Smooth muscle cell of bladder (primary cell): ENCODE measurements at places on chromosomes 5 and 9. TPM values are rescaled to one million over a fixed set of nuclear protein-coding genes. Genes with fewer than 3 reads are reported as not detected.

LHX3 gene
- total RNA-seq, result not detected in 2 replicates

PRR16 gene
- total RNA-seq, result 4.0 and 4.2 TPM in 2 replicates

NEUROG1 gene
- total RNA-seq, result not detected in 2 replicates

LVRN gene
- total RNA-seq, result 0.18 and 0.28 TPM in 2 replicates

MRPS27 gene
- total RNA-seq, result 71.9 and 79.1 TPM in 2 replicates

PCDHA3 gene
- total RNA-seq, result 0.14 and 0.28 TPM in 2 replicates

PGM5 gene
- total RNA-seq, result 4.5 and 14.9 TPM in 2 replicates

INSL4 gene
- total RNA-seq, result not detected in 2 replicates

TAF11L14 gene
- total RNA-seq, result not detected in 2 replicates

ARHGAP26 gene
- total RNA-seq, result 7.4 and 8.4 TPM in 2 replicates

GPR151 gene
- not detected in 2 replicates for total RNA-seq

F12 gene
- 0.18 and 0.28 TPM in 2 replicates for total RNA-seq

OR1J2 gene
- total RNA-seq, result 0.14 TPM in 1 of 2 replicates, not detected in the other

CPLANE1 gene
- 14.4 and 17.0 TPM in 2 replicates for total RNA-seq

CCL21 gene
- total RNA-seq, result not detected in 2 replicates

SV2C gene
- not detected in 2 replicates for total RNA-seq

PDE8B gene
- 0.09 and 0.14 TPM in 2 replicates for total RNA-seq

ANKRD34B gene
- total RNA-seq, result under 0.01 TPM in 1 of 2 replicates, not detected in the other

STOM gene
- total RNA-seq, result 366 and 500 TPM in 2 replicates

RASEF gene
- 0.14 and 0.18 TPM in 2 replicates for total RNA-seq

GABRA1 gene
- total RNA-seq, result not detected in 2 replicates

ZNF879 gene
- 3.6 and 3.8 TPM in 2 replicates for total RNA-seq

APBA1 gene
- 3.6 and 7.1 TPM in 2 replicates for total RNA-seq

ORM2 gene
- total RNA-seq, result not detected in 2 replicates

C5orf15 gene
- 41.4 and 46.8 TPM in 2 replicates for total RNA-seq

TMC1 gene
- total RNA-seq, result 0.18 and 0.43 TPM in 2 replicates

GRXCR2 gene
- total RNA-seq, result not detected in 2 replicates
